ENCODE measurements at places on chromosomes 3 and 15.

DNA sequence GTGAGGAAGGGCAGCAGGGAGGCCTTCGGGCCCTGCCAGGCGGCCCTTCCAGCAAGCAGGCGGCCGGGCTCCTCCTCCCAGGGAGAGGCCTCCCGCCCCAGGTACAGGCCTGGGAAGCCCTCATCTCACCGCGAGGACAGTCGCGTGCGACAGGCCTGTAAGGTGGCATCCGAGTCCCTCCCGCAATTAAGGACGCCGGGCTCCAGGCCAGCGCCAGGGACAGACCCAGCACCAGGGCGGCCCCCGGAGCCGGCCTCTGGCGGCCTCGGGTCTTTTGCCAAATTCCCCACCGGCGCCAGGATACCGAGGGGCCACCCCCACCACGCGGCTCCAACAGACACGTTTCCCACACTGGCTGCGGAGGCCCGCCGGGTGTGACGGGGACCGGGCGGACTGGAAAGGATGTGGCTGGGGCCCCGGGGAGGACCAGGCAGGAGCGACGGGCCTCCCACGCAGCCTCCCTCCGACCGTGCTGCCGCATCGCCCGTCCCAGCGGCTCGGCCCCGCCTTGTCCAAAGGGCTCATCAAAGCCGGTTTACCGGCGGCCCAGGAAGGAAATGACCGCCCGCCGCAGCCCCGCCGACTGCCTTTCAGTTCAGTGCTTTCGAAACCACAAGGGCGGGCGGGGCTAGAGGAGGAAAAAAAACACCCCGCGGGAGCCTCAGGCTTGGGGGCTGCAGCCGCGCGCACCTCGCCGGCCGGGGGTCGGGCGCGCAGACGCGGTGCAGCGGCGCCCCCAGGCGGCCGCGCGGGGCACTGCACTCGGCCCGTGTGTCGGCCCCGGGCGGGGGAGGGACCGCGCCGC lies 11.3 kb downstream of the XXYLT1 start:
- peak; percentile 97 for DNase-seq

- no peak for DNase-seq
Measured at GRCh38 chr3:86282106-86282787, 708.7 kb downstream of the VGLL3 start.

DNA sequence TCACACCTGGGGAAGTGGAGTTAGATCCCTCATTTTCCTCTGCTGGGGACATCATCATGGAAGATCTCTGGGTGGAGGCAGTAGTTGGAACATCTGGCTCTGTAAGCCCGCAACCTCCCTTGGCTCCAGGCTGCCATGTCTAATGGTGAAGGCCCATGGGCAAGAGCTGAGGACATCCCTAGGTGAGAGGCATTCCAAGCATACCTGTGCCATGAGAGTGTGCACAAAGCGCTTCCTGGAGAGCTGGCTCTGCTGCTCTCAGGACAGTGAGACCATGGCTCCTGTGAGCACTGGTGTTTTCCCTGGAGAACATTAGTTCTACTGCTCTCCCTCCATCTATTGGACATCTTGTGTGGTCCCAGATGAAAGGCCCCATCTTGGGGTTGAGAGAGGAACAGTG lies 7.7 kb downstream of the MAPKAPK3 start:
- DNase-seq: no peak

GRCh38 chr3:15279671-15280402 lies 52.5 kb downstream of the SH3BP5 start:
- no peak for DNase-seq

DNA sequence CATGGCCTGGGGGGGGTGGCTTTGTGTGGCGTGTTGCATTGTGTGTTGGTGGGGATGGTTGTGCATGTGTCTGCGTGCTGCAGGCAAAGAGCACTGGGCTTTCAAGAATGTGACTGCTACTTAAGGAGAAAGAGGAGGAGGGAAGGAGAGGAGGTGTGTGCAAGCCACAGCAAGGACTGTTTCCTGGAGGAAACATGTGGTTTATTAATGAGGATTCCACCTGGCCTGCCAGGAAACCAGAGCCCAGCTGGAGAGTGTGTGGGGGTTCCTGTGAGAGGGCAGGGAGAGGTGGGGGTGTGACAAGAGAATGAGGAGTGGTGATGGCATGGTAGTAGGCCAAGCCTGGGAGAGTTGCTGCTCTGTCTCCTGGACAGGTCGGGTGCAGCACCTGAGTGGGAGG lies 258.1 kb upstream of the ROPN1 start:
- no peak for DNase-seq

DNA sequence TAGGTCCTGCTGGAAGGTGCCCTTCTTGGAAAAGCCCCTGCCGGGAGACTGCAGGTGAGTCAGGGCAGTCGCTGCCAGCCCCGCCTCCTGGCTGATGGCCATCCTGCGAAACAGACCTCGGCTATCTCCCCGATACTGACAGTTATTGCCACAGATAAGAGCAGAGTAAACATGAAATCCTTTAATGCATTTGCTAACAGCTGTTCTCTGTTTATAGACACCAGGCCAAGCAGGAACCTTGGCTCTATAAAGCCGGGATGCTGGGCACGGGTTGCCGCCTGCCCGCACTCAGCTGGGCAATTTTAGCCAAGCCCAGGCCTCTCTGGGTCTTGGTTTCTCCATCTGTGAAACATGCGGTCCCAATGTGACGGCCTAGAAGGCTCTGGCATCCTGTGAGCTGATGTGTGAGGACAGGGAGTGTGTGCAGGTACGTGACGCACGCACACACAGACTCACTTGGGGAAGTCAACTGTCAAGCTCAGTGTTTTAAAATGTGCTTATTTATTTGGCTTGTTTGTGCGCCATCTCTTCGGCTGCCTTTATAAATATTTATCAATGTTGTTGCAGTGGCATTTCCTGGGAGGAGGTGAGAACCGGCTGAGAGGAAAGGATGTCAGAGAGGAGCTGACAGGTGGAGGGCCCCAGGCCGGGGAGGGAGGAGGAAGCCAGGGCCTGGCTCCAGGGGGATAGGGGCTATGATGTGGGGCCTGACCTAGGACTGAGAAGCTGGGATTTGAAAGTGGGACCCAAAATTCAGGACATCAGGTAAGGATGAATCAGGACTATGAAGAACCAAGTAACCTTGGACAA lies 50.8 kb upstream of the PRR23E start:
- no peak for DNase-seq

DNA sequence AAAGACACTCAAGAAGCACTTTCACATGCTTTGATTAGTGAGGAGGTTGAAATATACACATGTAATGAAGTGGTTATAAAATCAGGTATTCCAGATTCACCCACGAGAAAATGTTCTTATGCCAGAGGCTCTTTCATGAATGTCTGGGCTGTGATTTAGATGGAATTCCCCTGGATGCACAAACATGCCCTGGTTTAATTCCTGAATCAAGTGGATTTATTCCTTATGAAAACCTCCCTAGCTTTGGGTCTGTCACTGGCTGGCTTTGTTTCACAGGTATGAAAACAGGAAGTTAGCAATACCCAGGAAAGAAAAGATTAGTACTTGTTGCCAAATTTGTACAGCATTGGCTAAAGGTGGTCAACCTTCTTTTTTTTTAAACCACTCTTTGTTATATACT lies 1123.0 kb downstream of the ROBO1 start:
- DNase-seq: no peak

- no peak for DNase-seq
Measured at GRCh38 chr3:140165781-140166180, 230.8 kb downstream of the CLSTN2 start.

DNA sequence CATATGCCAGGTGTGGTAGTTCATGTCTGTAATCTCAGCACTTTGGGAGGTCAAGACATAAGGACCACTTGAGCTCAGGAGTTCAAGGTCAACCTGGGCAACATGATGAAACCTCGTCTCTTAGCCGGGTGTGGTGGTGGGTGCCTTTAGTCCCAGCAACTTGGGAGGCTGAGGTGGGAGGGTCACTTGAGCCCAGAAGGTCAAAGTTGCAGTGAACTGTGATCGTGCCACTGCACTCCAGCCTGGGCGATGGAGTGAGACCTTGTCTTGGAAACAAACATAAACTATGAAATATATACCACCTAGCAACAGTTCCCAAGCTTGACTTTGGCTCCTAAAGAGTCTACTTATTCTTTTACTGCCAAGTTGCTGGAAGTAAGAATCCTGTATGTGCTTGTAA lies 30.9 kb downstream of the UBE3A start:
- no peak for DNase-seq

GRCh38 chr3:130529486-130530215 lies 12.7 kb downstream of the COL6A6 start:
- no peak for DNase-seq

GRCh38 chr3:48426401-48426909 lies 3.4 kb downstream of the PLXNB1 start:
- DNase-seq: no peak

GRCh38 chr3:12630292-12630691 lies 33.6 kb downstream of the RAF1 start:
- DNase-seq: no peak

DNA sequence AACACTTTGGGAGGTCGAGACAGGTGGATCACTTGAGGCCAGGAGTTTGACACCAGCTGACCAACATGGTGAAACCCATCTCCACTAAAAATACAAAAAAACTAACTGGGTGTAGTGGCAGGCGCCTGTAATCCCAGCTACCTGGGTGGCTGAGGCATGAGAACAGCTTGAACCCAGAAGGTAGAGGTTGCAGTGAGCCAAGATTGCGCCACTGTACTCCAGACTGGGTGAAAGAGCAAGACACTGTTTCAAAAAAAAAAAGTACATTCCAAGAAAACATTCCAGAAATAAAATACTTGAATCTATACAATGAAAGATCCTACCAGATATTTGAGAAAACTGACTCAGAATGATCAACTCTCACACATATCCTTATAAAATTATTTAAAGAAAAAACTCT lies 30.4 kb downstream of the TFDP2 start:
- DNase-seq: no peak
